ENCODE measurements at places on chromosomes 16 and 17. TPM values are rescaled to one million over a fixed set of nuclear protein-coding genes. Genes with fewer than 3 reads are reported as not detected.

- no peak for DNase-seq
These were observed 8.6 kb downstream of the ESRP2 start for GRCh38 chr16:68227183-68227793.

DNA sequence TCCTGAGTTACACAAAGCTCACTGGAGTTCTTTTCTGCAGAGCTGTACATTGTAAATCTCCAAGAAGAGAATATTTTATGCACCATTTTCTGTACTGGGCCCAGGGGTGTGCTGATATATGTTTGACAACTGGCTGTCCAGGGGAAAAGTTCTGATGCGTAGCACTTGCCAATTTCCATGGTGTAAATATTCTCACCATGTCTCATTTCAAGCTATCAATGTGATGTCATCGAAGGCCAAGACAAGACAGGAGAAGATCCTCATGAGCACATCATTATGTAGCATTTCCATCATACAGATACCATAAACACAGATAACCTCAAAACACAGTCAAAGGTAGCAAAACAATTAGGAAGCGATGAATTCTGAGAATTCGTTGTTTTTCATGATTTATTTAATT is 18.9 kb downstream of the CDH5 start:
- DNase-seq, result no peak

DNA sequence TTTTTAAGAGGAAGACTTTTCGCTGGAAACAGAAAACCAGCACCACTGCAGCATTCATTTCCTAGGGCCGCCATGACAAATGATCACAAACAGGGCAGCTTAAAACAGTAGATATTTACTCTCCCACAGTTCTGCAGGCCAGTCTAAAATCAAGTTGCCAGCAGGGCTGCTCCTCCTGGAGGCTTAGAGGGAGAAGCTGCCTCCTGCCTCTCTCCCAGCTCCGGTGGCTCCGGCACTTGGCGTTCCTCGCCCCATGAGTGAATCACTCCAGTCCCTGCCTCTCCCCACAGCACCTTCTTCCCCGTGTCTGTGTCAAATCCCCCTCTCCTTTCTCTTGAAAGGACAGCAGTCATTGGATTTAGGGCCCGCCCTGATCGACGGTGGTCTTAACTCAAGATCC is 72.1 kb downstream of the SOCS1 start:
- DNase-seq, result no peak

GRCh38 chr16:69243479-69243878 is 56.5 kb downstream of the SNTB2 start:
- DNase-seq, result peak; percentile 35

- DNase-seq, result no peak
These were observed 36.0 kb downstream of the PIMREG start for GRCh38 chr17:6480303-6480675.

GRCh38 chr17:3167574-3167973 is 29.7 kb upstream of the OR1A2 start:
- no peak for DNase-seq

FBXO39 gene
- polyA plus RNA-seq, result 0.41 TPM

SULT1A1 gene
- 14.7 TPM for polyA plus RNA-seq

KRTAP9-7 gene
- not detected for polyA plus RNA-seq

NGFR gene
- polyA plus RNA-seq, result 26.1 TPM

ZNF597 gene
- polyA plus RNA-seq, result not detected
